ENCODE measurements at places on chromosomes 5 and 9.

DNA sequence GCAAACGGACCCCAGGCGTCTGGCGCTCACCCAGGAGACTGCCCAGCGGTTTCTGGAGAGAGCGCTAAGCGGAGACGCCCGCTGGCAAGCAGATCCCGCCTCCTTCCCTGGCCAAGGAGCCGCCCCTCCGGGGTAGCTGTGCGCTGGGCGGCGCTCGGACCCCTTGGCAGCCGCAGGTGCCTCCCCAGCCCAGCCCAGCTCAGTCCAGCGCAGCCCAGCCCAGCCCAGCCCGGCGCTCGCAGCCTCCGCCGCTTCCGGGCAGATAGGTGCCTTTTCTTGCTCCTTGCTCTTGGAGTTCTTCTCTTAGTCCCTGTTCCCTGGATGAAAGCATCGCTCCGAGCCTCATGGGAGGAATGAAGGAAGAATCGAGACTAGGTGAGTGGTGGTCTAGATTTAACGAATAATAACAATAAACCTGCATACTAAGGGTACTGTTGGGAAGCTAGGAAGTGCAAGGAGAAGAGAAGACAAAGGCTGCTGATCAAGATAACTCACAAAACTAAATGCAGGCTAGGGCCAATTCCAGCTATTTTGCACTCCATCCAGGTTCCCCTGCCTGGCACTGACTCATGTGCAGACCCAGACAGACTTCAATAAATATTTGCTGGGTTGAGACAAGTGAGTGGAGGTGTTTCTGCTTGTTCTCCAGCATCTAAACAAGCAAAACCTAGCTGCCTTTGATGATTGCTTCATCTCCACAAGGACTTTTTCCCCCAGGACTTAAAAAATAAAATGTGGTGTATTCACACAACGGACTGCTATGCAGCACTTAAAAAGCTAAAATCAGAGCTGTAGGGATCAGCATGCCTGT lies at the start of gene STK32A:
Gene STK32A, plus strand, starts transcription at position 202 of the 811 bp plus-strand sequence. CDS start 4,609 bp downstream, outside the sequence.
- peak; percentile 78 for DNase-seq

DNA sequence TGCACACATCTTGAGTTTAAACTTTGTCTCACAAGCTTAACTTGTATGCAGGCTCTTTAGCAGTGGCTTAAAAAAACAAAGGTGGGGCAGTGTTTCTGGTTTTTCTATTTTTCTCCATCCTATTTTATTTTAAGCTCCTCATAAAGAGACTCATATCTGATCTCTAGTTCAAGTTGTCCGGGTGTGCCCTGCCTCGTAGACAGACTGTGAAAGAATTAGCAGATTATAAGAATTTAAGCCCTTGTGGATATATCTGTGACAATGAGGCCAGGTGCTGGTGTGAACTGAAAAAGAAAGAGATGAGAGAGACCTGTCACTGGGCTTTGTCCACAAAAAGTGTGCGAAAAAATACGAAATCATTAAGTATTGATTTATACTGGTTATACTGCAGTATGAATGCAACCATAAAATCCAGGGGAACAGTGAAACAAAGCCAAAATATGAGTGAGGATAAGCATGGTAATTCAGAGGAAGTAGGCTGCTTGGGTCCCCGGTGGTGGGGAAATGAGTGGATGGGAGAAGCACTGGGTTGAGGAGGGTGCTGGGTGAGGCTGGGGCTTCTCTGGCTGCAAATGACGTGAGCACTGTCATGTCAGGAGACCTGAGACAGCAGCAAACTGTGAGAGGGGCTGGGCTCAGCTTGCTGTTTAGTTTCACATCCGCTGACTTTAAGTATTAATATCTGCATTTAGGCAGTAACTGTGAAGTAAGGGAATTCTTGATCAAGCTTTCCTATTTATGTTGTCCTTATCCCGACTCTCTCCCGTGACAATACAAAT lies 179.7 kb upstream of the ANKRD55 start:
- no peak for DNase-seq

DNA sequence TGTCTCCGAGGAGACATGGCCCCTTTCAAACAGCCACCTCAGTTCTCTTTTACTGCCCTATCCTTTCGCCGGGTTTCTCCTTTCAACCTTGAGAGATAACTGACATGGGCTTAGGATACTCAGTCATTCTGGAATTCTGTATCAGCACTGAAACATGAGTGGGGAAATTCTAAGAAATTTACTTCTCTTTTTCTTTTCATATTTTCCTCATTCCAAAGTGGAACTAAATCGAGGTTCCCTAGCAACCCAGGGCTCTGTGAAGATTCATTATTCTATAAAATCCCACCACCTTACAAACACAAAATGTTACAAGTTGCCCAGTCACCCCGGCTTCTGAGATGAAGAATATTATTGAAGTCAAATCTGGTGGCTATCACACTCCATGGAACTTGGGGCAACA lies 319.2 kb downstream of the ENC1 start:
- DNase-seq, result no peak

DNA sequence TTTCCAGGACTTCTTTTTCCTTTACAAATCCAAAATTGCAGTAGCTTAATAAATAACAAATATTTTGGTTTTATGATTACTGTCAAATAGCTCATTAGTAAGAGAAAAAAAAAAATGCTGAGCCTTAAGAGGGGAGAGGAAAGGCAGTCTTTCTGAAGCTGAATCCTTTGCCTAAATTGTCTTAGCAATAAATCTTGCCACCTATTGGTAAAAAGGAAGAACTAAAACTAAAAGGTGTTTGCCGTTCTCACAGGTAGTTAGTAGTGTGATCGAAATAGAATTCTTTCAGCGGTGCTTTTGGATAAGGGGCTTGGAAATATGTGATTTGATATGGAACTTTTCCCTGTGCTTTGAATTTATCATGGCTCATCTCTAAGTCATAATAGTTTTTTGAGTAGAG lies 31.2 kb downstream of the PIK3R1 start:
- DNase-seq, result no peak

- no peak for DNase-seq
These were observed 101.2 kb downstream of the MAP1B start for GRCh38 chr5:72208324-72208926.

GRCh38 chr9:127384016-127384730 lies 12.8 kb upstream of the SLC2A8 start:
- DNase-seq, result no peak

DNA sequence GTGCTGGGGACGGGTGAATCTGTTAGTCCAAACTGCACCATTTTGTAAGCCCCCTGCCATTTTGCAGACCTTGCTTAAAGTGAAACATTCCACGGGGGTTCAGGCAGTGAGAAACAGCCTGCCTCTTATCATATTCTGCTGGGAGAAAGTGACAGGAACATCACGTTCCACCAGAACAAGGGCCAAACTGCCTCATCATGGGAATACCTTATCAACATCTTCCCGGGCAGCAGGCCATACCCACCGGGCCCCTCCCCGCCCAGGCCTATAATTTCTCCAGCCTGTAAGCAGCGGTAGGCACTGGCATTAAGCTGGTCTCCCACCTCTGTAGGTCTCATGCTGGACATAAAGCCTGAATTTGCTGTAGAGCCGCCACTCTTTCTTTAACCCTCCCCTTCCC lies 1.5 kb upstream of the CFAP77 start:
- no peak for DNase-seq

GRCh38 chr9:91034521-91034920 lies 232.9 kb downstream of the SYK start:
- DNase-seq, result no peak

GRCh38 chr5:178120607-178121357 lies 7.5 kb downstream of the N4BP3 start:
- DNase-seq, result peak; percentile 65

GRCh38 chr9:21969011-21969940 lies 24.9 kb downstream of the CDKN2A start:
- DNase-seq, result no peak

- DNase-seq, result no peak
These were observed 96.5 kb downstream of the EFNA5 start for GRCh38 chr5:107574287-107574686.

Measured in NCI-H446 (cell line).